ENCODE measurements at places on chromosomes 3 and 15. TPM values are rescaled to one million over a fixed set of nuclear protein-coding genes. Genes with fewer than 3 reads are reported as not detected.

Gene ARNT2
- total RNA-seq: 2.5 TPM

Gene TRH
- not detected for total RNA-seq

Gene FANCD2
- 2.3 TPM for total RNA-seq

Gene CCDC39
- total RNA-seq: not detected

Gene LYZL4
- total RNA-seq: not detected

Gene CORO2B
- 1.9 TPM for total RNA-seq

Gene GPR171
- total RNA-seq: not detected

Gene ITIH1
- not detected for total RNA-seq

Gene PRICKLE2
- 38.4 TPM for total RNA-seq

Gene SPTBN5
- total RNA-seq: 0.75 TPM

Gene EDC3
- total RNA-seq: 34.8 TPM

Gene GABRB3
- 3.8 TPM for total RNA-seq

Gene ZBBX
- total RNA-seq: not detected

Gene RNF123
- total RNA-seq: 99.5 TPM

Gene PEX5L
- not detected for total RNA-seq

Gene RBPMS2
- 27.7 TPM for total RNA-seq

Gene CCR2
- 1.8 TPM for total RNA-seq

Gene ACAP2
- total RNA-seq: 44.9 TPM

Gene FANCD2OS
- total RNA-seq: not detected

Gene ACTR8
- 23.2 TPM for total RNA-seq

Gene HGD
- 68.8 TPM for total RNA-seq

Gene SI
- 10.8 TPM for total RNA-seq

Gene BMF
- 35.4 TPM for total RNA-seq

Gene LHFPL4
- not detected for total RNA-seq

Gene MYH15
- total RNA-seq: not detected

Gene ROBO1
- total RNA-seq: 68.7 TPM

Gene IRAK2
- 0.20 TPM for total RNA-seq
